ENCODE measurements at places on chromosomes 1 and 21. TPM values are rescaled to one million over a fixed set of nuclear protein-coding genes. Genes with fewer than 3 reads are reported as not detected.
A peak's percentile ranks its signal among the peaks of the same experiment; 100 is the strongest.

DNA sequence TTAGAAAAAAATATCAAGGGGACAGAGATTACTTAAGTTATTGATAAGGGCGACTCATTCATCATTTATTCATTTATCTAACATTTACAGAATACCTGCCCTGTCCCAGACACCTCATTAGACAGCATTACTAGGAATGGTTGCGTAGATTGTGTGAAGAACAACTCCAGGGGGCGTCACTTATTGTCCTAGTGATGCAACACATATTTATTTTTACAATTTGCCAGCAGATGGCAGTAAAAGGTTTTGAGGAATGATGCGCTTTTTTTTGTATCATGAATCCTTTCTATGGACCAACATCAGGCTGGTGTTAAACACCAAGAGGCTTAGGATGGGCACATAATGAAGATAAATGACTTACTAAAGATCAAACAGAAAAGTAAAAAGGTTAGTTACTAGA lies 5.5 kb downstream of the NCAM2 start:
- DNase-seq: no peak
- no peak overlapping the region for H3K4me3 ChIP-seq
- no peaks in the 10 kb centered on the region for H3K4me1 ChIP-seq
- H3K27me3 ChIP-seq: no peaks in the 10 kb centered on the region
- H3K36me3 ChIP-seq: no peaks in the 10 kb centered on the region

The TMPRSS15 gene
- total RNA-seq: not detected

The ST6GALNAC3 gene
- total RNA-seq: not detected

DNA sequence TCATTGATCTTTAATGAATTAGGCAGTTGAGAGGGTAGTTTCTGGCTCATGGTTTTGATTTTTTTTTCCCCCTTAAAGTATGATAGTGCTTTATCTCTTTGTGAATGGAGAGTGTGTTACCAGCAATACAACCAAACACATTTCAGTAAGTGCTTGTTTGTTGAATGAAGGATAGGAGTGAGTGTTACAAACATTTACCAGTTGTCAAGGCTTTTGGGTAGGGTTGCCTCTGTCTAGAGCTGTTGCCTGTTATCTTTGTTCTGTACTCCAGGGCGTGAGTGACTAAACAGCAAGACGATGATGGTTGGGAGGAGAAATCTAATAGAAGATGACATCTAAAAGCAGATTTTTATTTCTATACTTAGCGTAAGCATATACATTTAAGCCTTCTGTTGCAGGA lies 21.5 kb downstream of the MAP3K7CL start:
- H3K27ac ChIP-seq: no peak overlapping the region
- no peak overlapping the region for H3K4me3 ChIP-seq
- H3K36me3 ChIP-seq: no peaks in the 10 kb centered on the region
- no peaks in the 10 kb centered on the region for H3K4me1 ChIP-seq
- DNase-seq: no peak

The STIL gene
- total RNA-seq: 18.4 TPM

- no peaks in the 10 kb centered on the region for H3K4me1 ChIP-seq
- no peak for DNase-seq
- no peak overlapping the region for H3K27ac ChIP-seq
- H3K36me3 ChIP-seq: no peaks in the 10 kb centered on the region
- no peak overlapping the region for H3K4me3 ChIP-seq
- no peaks in the 10 kb centered on the region for H3K27me3 ChIP-seq
Measured at GRCh38 chr1:78688697-78689096, 39.1 kb downstream of the IFI44 start.

DNA sequence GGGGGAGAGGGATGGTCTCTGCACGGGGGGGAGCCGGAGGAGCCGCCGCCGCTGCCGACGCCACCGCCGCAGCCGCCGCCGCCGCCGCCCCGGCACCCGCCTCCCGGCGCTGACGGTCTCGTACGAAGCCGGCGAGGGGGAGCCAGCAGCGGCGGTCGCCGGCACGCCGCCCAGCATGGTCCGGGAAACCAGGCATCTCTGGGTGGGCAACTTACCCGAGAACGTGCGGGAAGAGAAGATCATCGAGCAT lies 311 bp downstream of the SPEN start:
- DNase-seq: no peak
- no peaks in the 10 kb centered on the region for H3K36me3 ChIP-seq
- peak overlapping the region; percentile 74 for H3K4me3 ChIP-seq
- H3K27me3 ChIP-seq: no peaks in the 10 kb centered on the region

All from CD8-positive, alpha-beta memory T cell (primary cell).